ENCODE measurements at places on chromosomes 5 and 9.

GRCh38 chr5:88897748-88898147 lies 14.8 kb upstream of the MEF2C start:
- no peak for DNase-seq

GRCh38 chr5:6135977-6136376 lies 242.4 kb downstream of the MED10 start:
- no peak for DNase-seq

- DNase-seq = no peak
These were observed 14.3 kb downstream of the CTSL start for GRCh38 chr9:87740209-87740608.

DNA sequence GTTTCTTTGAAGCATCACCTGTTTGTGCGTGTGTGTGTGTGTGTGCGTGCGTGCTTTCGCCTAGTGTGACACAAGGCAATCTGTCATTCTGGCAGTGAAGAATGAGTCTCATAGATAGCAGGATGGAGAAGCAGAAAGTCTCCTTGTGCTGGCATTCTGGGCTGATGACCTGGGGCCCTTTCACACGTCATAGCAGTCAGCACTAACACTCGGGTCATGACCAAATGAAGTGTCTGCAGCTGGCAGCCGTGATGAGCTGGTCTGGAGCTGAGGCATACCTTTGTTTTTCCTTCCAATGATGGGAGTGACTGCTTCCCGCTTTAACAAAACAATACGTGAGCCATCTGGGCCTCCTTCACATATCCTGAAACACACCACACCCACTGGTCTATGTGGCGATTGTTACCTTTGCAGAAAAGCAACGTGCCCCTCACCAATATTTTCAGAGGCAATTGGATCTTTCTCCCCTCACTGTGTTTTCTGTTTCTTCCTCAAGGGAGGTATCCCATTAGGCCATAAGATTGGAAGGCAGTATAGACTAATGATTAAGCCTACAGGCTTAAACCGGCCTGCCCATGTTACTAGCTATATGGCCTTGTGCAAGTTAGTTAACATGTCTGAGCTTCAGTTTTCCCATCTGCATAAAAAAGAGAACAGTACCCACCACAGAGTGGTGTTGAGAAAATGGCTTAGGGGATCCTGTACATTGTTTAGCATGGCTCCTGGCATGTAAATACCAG lies 88.8 kb downstream of the SREK1 start:
- DNase-seq = no peak

- DNase-seq = no peak
These were observed 46.6 kb upstream of the C5orf58 start for GRCh38 chr5:170186156-170186555.

DNA sequence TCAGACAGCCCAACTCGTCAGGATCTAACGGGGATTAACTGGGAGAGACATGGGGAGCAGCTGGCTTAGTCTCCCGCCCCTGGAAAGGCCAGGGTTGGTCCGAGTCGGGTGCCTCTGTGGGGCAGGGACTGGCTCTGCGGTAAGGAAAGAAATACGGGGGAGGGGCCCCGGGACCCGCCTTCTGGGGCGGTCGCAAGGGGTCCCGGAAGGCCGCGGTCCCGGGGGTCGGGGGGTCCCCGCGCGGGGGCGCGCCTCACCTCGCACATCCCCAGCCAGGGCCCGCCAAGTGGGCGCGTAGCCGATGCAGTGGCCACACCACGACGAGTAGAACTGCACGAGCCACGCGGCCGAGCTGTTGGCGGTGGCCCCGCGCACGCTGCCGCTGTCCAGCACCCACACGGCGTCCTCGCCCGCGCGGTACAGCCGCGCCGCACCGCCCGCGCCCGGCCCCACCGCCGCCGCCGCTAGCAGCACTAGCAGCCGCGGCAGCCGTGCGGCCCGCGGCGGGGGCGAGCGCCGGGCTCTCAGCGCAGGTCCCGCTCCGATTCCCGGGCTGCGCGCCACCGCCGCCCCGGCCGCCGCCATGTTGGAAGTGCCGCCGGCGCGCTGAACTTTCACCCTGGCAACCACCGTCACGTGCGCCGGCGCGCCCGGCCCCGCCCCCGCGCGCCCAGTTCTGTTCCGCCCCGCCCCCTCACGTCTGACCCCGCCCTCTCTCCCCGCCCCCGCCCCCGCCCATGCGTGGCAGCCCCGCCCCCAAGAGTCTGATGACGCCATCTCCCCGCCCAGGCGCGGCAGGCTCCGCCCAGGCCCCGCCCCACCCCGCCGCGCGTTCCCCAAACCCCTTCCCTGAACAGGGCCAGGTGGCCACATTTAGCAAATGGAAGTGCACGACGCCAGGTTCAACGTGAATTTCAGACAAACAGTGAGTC lies at the start of gene QSOX2:
Gene QSOX2 (minus strand): TSS at position 594 of the 932 bp plus-strand sequence. CDS start 9 bp downstream, at position 585.
- DNase-seq = peak; percentile 99

GRCh38 chr5:103424453-103425205 lies 138.0 kb downstream of the NUDT12 start:
- DNase-seq = peak; percentile 56

GRCh38 chr9:130347931-130348330 lies 82.4 kb downstream of the HMCN2 start:
- no peak for DNase-seq

- DNase-seq = no peak
These were observed 418.9 kb downstream of the ARHGEF28 start for GRCh38 chr5:74044936-74045335.

GRCh38 chr5:77015938-77016569 lies 14.2 kb upstream of the AGGF1 start:
- peak; percentile 14 for DNase-seq

GRCh38 chr9:97571664-97572063 lies 61.5 kb downstream of the TSTD2 start:
- DNase-seq = no peak

- no peak for DNase-seq
These were observed 40.1 kb downstream of the ALG2 start for GRCh38 chr9:99181621-99182020.

GRCh38 chr5:103232393-103232999 lies 26.1 kb upstream of the MACIR start:
- peak; percentile 47 for DNase-seq

GRCh38 chr9:111804636-111805035 lies 9.9 kb upstream of the SHOC1 start:
- DNase-seq = no peak

DNA sequence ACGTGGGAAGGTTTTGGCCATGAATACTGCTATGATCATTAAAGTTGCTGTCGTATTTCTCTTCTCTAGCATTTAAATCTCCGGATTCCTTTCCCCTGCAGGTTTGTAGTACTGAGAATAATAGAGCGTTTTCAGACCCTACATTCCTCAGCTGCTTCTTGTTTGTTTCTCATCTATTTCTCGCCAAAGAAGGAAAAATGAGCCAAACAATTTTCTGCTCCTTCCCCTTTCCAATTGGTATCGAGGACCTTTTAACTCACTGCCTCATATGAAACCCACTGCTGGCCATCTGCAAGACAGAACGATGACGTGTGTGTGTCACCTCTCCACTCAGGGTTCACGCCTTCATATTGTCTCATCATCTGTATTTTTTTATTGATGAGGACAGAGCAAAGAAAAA lies 689.4 kb upstream of the WWC1 start:
- peak; percentile 39 for DNase-seq

- DNase-seq = no peak
These were observed 110.8 kb downstream of the PCSK1 start for GRCh38 chr5:96322217-96322616.

GRCh38 chr5:61491861-61492260 lies 159.8 kb downstream of the ZSWIM6 start:
- no peak for DNase-seq

- DNase-seq = no peak
These were observed 127.6 kb downstream of the EDIL3 start for GRCh38 chr5:84257061-84257460.

DNA sequence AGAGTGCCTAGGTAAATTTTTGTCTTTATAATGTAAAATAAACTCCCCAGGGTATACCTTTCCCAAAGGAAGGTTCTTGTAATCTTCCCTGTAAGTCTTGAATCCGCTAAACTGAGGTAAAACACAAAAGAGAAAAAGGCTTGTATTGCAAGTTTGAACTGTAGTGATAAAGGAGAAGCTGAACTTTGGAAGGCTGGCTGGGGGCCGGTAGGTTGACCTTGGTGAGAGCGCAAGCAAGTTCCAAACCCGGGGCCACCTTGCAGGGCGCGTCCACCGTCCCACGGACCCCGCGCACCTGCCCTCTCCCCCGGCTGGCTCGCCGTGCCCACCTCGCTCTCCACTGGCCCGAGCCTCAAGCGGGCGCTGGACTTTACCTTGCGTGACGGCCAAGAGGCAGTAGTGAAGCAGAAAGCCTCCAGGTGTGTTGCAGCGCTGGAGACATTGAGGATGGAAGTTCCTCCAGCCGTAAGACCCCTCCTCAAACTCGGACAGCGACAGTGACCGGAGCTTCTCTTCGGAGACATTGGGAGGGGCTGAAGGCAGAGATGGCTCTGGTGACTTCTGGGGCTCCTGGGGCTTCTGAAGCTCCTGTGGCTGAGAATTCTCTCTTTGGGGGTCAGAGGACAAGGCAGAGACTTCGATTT lies 428 bp downstream of the SLCO4C1 start:
- no peak for DNase-seq

DNA sequence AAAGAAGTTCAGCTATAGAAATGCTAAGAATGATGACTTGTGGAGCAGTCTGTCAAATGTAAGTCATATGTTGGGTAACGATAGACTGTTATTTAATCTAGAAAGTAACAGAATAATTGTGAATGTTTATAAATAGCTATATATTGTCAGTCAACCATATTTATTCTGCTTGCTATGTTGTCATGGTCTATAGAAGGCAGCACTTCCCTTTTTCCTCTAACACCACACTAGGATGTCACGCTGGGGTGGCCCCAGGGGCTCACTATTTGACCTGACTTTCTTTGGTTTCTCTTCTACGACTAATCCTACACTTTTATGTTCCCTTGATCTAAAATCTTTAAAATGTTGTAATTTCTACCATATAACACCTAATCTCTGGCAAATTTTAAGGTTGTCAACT lies 20.5 kb downstream of the ERAP2 start:
- DNase-seq = no peak

DNA sequence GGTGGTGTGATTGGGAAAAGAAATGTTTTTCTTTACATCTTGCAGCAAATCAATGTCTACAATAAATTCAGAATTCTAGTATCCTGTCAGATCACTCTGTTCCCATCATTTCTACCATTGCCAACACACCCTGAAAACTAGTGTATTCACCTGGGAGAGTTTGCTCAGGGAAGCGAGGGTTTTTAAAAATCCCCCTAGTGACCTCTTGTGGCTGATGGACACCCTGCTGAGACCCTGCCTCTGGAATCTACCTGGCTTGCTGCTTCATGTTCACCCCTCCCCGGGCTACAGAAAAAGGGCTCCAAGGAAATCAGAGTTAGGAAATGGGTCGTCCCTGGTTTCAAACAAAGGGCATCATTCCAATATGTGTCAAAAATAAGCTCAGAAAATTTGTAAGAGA lies 21.4 kb upstream of the ALDOB start:
- no peak for DNase-seq

- DNase-seq = no peak
These were observed 16.3 kb upstream of the PITX1 start for GRCh38 chr5:135050244-135050767.

- peak; percentile 54 for DNase-seq
These were observed 897 bp downstream of the ROPN1L start for GRCh38 chr5:10442576-10442975.

DNA sequence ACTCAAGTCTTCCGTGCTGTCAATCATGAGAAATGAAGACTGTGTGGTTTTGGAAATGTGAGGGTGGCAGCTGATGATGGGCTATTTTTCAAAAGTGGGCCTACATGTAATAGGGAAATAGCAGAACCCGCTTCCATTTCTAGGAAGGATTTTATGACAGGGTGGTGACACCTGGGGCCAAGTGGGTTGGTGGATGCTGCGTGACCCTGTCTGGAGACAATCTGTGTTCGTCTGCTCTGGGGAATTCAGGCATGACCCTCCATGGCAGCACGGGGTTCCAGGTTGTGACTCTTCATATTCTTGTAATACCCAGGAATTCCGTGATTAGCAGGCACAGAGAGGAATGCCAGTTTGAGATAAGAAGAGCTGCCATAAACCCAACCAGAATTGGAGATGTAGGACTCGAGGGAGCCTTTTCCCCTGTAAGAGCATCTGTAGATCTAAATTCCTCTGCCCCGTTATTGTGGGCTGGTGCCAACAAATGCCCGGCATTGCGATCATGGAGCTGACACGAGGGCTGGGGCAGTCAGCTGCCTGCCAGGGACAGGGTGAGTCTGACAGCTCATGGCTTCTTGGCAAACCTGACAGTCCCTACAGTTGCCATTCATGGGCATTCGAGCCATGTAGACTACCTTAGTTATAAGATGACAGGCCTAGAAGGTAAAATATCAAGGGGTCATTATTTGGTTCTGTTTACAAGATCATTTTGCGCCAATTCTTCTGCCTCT lies 279.7 kb downstream of the GADD45G start:
- DNase-seq = no peak

- DNase-seq = no peak
These were observed 5.7 kb upstream of the CTSL start for GRCh38 chr9:87720173-87720572.

- no peak for DNase-seq
These were observed 21.8 kb upstream of the CEP72 start for GRCh38 chr5:590346-590745.

DNA sequence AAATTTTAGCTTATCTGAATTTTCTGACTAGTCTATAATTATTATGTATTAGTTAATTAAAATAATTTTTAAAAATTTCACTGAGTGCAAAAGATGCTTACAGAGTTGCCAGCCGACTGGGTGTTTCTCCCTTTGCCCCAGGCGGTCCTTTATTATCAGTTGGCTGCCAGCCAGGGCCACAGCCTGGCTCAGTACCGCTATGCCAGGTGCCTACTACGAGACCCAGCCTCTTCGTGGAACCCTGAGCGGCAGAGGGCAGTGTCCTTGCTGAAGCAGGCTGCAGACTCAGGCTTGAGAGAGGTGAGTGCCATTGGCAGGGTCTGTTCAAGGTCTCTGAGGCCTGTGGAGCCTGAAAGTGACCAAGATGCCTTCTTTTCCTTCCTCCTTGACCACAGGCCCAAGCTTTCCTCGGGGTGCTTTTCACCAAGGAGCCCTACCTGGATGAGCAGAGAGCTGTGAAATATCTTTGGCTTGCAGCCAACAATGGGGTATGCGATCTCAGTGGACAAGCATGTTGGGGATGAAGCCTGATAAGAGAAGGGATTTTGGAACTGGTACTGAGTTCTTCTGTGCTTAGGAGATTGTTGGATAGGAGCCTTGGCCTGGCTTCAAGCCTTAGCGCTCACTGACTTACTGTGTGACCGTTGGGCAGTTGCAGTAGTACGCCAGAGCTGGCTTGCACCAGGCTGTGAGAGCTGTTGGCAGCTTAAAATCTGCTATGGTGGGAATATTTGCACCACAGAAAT lies 10.6 kb downstream of the DELE1 start:
- DNase-seq = no peak

All from AG20443 (cell line).